ENCODE measurements at places on chromosomes 4 and X. TPM values are rescaled to one million over a fixed set of nuclear protein-coding genes. Genes with fewer than 3 reads are reported as not detected.

Gene OTC
- not detected for total RNA-seq

Gene ASB12
- total RNA-seq, result not detected

Gene FAM236D
- not detected for total RNA-seq

Gene CLGN
- 4.2 TPM for total RNA-seq

Gene NUP54
- total RNA-seq, result 25.7 TPM

Gene TLL1
- 0.15 TPM for total RNA-seq

Gene ARMCX6
- total RNA-seq, result 47.2 TPM

Gene HSD17B13
- total RNA-seq, result 0.08 TPM

Gene RHOXF2B
- total RNA-seq, result not detected

Gene TLR1
- 0.56 TPM for total RNA-seq

Gene ANK2
- 1.0 TPM for total RNA-seq

Gene SLC16A2
- total RNA-seq, result 24.3 TPM

Gene MAGEA12
- 0.17 TPM for total RNA-seq

Gene GUCY1B1
- 0.25 TPM for total RNA-seq

Gene BTK
- total RNA-seq, result 0.13 TPM

Gene EDNRA
- total RNA-seq, result 0.24 TPM

All from A549 treated with CORT108297 at 1 μM for 4 hours (cell line).